ENCODE measurements at places on chromosomes 6 and 20.

DNA sequence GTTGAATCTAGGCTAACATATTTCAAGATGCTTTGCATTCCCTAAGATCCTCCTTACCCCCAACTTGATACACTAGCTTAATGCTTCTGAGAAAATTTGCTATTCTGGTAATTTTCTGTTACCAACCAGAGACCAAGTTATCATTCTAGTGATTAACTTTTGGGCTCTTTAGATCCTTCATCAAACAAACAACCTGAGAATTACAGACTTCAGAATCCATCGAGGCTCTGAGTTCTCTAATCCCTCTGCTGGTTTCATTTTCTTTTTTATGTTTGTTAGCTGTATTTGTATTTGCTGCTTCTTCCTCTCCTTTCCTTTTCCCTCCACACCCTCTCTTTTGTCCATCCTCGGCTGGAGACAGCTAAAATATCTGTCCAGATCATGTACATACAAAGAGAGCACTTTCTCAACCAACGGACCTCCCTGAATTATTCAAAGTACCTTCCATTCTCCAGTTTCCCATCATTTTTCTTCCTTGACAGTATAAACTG lies 98.7 kb upstream of the RIPOR2 start:
- no peak for DNase-seq

GRCh38 chr20:11929947-11930346 lies 12.3 kb downstream of the BTBD3 start:
- DNase-seq: no peak

- no peak for DNase-seq
Measured at GRCh38 chr6:9464583-9464982, 950.3 kb downstream of the TFAP2A start.

- no peak for DNase-seq
Measured at GRCh38 chr6:115976321-115976870, 84.3 kb downstream of the FRK start.

- DNase-seq: no peak
Measured at GRCh38 chr6:75802366-75802765, 53.3 kb downstream of the MYO6 start.

DNA sequence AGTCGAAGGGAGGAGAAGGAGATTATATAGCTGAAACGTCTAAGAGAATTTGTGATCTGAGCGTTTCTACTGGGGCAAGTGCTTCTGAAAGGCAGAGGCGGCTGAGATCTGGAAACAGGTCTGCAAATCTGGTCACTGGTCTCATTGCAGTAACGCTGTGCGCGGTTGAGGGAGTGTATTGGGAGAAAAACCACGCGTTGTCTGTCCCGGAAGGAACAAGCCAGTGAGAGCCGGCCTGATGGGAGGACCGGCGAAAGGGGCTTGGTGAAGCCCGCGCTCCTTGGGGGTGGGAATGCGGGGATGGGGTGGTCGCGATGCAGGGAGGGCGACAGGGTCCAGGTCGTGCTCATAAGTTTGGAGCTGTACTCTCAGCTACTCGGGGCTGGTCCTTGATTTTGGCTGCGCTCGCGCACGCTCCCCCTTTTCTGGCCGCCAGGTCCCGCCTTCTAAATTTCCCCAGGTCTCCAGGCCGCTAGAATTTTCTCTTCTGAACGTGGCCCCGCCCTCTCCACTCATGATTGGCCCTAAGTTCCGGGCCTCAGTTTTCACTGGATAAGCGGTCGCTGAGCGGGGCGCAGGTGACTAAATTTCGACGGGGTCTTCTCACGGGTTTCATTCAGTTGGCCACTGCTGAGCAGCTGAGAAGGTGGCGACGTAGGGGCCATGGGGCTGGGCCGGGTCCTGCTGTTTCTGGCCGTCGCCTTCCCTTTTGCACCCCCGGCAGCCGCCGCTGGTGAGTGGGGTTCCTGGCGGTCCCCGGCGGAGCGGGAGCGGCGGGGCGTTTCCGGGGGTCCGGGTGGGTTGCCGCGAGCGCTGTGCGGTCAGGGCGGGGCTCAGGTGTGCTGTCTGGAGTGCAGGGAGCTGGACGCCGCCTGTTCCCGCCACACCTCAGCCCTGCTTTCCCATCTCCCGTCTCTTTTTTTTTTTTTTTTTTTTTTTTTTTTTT lies at the start of gene MICB:
MICB (plus strand) TSS at position 615 of the 946 bp plus-strand sequence; CDS start at position 664, 49 bp downstream.
- DNase-seq: peak; percentile 81

GRCh38 chr6:140174524-140174923 lies 800.1 kb upstream of the CITED2 start:
- no peak for DNase-seq

DNA sequence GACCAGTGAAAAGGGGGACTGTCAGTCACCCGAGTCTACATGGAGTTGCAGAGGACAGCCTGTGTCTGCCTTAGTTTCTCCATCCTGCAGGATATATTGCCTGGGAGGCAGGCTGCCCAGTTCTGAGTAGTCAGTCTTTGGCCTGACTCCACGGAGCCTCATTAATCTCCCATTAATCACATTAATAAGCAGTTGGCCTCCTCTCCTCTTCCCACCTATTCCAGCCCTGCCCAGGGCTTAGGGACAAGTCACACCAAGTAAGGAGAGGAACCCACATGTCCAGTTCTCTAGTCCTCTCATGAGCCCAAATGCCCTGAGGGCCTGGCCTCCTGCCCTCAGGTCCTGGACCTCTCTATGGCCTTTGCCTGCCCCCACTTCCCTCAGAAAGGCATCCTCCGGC lies 1.3 kb upstream of the MUCL3 start:
- no peak for DNase-seq

GRCh38 chr6:160077526-160077925 lies 44.1 kb upstream of the SLC22A1 start:
- no peak for DNase-seq

- no peak for DNase-seq
Measured at GRCh38 chr20:22070610-22071058, 365.2 kb downstream of the PAX1 start.

DNA sequence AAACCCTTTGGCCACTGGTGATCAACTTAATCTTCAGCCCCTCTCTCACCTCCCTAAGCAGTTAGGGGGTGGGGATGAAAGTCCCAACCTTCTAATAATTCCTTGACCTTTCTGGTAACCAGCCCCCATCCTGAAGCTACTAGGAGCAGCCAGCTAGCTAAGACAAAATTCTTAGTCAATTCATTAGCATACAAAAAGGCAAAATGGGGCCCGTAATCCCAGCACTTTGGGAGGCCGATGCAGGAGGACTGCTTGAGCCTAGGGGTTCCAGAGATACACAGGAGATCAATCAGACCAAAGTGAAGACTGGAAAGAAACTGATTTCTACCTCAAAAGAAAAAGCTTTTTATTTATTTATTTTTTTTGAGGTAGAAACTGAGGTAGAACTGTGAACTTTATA lies 1.8 kb downstream of the ASCC3 start:
- no peak for DNase-seq

DNA sequence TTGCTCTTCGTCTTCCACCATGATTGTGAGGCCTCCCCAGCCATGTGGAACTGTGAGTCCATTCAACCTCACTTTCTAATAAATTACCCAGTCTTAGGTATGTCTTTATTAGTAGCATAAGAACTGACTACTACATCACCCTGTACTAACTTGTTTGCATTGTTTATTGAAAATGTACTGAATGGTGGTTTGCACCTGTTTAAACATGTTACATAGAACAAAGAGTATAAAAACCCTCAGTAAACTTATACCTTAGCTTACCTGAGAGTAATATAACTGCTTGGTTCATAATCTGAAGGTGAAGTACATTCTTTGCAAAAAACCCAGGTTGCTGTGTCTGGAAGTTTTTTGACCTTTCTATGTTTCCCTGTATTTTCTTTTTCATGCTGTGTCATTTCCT lies 777.8 kb downstream of the TBC1D32 start:
- DNase-seq: no peak

DNA sequence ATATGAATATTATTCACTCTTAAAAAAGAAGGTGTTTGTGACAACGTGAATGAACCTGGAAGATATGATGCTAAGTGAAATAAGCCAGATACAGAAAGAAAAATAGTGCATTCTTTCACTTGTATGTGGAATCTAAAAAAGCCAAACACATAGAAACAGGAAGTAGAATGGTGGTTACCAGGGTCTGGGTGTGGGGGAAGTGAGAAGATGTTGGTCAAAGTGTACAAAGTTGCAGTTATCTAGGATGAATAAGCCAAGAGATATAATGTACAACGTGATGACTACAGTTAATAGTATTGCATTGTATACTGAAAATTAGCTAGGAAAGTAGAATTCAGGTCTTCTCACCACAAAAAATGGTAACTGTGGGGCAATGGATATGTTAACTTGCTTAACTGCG lies 151.1 kb upstream of the HCRTR2 start:
- DNase-seq: no peak

DNA sequence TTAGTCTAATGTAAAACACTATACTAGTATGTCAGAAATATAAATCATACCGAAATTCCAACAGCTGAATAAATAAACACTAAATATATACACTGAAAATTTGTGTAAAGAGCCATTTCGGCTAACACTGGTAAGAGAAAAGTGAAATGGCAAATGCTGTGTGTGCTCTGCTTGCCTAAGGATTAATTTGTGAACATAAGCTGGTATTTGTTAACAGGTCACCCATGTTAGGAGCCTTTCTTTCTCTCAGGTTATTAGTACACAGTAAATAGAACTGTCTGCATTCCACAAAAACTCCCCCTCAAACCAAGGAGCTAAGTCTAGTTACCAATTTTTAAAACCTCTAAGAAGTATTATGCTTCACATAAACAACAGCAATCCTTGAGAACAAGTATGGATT lies 27.0 kb downstream of the ELOVL5 start:
- no peak for DNase-seq

DNA sequence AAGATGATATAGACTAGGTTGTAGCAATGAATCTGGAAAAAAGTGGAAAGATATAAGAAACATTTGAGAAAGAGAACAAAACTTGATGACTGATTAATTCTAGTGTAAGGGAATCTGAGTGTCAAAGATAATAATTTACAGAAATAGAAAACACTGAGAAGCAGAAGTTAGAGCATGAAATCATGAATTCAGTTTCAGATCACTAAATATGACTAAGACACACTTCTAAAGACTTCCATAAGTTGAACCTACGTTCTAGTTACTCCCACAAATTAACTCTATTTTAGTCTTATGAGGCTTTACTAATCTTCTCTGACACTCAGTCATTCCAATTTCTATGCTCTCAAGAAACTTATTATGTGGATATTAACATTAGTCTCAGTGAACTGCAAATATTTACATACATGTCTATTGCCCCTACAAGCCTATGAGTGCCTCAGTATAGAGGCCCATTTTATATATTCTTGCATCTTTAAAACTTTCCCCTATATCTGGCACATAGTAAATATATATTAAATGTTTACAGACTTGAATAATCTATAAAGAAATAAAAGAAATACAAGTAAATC lies 30.4 kb downstream of the IBTK start:
- DNase-seq: no peak

DNA sequence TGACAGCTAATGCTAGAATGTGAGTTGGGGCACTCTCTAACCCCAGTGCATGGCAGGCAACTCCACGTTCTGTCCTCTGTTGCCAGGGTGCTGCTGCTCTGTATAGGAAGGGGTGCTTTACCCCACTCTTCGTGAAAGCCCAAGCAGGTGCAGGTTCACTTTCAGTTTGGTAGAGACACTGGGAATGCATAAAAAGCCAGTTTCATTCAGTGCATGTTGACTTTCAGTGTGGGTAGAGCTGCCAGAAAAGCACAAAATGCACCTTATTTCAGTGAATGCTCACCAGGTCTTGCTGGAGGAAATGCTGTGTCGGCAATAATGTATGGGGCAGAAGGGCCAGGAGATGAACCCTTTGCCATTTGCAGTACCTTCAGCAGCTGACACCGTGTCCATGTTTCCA lies 62.1 kb upstream of the ADGRB3 start:
- DNase-seq: no peak

DNA sequence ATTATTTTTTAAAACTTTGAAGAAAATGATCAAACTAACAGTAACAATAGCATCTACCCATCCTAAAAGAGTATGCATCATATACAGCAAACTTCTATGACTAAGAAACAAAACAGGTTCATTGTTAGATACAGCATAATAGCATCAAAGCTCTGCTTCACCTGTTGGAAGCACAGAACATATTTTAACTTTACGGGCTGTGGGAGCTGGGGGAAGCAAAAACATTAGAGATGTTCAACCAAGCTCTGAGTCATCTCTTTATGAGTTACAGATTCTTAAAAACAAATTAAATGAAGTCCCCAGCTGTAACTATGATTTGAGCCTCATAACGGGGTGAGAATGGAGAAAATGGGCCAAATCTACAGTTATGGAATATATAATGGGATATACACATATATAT lies 63.4 kb downstream of the SYNE1 start:
- no peak for DNase-seq

- peak; percentile 9 for DNase-seq
Measured at GRCh38 chr6:155628306-155628705, 172.7 kb upstream of the NOX3 start.

DNA sequence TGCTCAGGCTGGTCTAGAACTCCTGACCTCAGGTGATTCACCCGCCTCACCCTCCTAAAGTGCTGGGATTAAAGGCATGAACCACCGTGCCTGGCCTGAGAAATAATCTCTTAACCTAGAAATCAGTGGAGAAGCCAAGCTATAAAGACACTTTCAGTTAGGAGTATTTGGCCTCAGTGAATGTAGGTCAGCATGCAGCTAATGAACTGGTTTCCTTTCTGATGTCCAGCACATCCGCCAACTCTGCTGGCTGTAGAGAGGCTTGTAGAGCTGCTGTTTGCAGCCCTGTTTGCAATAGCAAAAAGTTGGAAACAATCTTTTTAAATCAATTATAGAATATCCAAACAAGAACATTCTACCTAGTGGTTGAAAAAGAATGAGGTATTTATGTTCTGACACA lies 42.4 kb upstream of the ELOVL5 start:
- DNase-seq: no peak

DNA sequence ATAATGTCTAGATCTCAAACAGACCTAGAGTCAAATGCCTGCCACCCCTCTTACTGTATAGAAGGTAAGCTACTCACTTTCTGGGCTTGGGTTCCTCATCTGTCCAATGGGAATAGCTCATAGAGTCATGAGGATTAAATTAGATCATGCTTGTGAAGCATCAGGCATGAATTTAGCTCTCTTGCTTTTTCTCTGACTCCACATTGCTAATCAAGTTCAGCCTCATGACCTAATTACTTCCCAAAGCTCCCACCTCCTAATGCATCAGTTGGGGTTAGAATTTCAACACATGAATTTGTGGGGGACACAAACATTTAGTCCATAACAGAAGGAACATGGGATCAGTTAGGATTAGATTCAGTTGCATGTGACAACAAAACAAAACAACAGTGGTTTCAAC lies 4.6 kb upstream of the DDX27 start:
- DNase-seq: no peak

DNA sequence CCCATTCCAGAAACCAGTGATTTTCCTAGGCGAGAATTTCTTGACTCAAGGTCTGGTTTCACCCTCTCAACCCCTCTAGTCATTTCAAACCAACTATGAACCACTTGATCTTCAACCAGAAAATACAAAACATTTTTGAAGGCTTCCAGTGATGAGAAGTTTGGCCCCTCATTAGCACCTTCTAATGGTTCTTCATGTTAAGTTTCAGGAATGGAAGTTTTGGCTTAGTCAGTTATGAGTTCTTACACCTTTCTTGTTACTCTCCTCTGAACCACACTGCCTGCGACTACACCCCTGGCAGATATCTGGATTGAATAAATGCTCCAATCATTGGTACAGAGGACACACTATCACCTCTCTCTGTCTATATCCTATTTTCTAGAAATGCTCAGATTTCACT lies 67.2 kb downstream of the GJA10 start:
- DNase-seq: no peak

GRCh38 chr6:158665332-158665731 lies 15.5 kb downstream of the SYTL3 start:
- no peak for DNase-seq
